T-helper 1 cell (primary cell): ENCODE measurements at places on chromosomes 6 and 20.

GRCh38 chr6:158707120-158707820 is 57.4 kb downstream of the SYTL3 start:
- no peak for DNase-seq

GRCh38 chr20:62454904-62455636 is 20.7 kb downstream of the GATA5 start:
- DNase-seq, result no peak

- no peak for DNase-seq
Observed at GRCh38 chr6:72504406-72504805, 117.5 kb upstream of the KCNQ5 start.

DNA sequence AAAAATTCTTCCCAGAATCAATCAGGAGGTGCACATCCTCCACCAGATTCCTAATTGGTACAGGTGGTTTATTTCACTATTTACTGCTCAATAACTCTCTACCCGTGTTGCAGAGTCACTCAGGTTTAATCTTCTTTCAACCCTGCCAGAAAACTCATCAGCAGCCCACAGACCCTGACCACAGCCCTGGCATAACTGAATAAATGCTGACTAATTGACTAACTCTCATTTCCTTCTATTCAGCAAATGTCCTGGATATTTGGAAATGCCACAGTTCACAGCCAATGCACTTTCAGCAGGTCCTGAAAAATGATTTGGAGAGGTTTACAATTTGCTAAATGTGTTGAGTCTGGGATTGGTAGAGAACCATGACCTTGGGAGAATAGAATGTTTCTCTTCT is 62.3 kb downstream of the TRMT6 start:
- DNase-seq, result no peak

DNA sequence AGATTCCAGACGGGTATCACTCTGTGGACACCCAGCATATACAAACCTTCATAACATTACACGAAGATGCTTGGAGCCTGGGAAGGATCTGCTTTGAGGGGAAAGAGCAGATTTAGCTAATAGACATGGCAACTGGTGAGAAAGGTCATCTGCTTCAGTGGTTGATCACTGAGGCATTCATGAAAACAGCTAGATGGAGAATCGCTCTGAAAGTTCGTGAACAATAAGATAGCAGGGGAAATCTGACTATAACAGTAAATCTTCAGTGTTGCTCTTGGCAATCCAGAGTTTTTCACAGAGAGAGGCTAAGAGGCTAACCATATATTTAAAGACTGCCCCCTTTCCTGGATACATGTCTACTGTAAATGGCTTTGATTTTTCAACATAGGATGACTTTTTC is 245.3 kb downstream of the FARS2 start:
- no peak for DNase-seq

GRCh38 chr6:164243012-164243610 is 828.6 kb downstream of the QKI start:
- no peak for DNase-seq

DNA sequence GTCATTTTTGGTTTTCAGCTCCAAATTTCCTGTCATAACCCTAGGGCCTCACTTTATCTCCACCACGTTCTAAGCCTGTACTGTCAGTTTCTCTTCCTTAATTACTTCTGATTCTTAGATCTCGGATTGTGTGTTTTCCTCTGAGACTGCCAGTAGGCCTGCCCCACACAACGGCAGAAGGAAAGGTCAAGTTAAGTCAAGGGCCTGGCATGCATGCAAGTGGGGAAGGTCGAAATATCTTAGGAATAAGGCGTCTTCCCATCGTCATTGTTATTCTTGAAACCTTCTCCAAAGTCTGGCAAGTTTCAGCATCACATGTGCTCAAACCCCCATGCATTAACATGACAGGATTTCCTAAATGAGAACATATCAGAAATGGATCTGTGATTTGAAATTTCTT is 203.5 kb upstream of the TSHZ2 start:
- no peak for DNase-seq

- DNase-seq, result no peak
Observed at GRCh38 chr6:116165596-116165995, 39.7 kb upstream of the COL10A1 start.
